ENCODE measurements at places on chromosomes 11 and 22.

GRCh38 chr11:643366-643765 lies 6.3 kb downstream of the DRD4 start:
- DNase-seq, result no peak

DNA sequence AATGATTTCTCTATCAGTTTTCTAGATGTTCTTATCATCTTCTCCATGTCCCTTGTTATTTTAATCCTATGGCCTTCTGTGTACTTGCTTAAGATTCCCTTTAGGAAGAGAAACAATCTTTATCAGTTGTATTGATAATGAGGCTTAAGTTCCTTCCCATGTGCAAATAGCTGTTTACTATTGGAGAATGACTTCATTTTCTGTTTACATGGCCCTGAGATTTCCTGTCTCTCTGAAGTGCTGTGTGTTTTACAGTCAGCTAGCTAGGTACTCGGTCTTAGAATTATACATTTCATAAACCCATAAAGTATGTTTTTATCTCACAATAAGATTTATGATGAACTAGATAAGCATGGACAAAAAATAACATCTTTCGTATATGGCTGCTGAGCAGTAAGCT lies 67.5 kb upstream of the CCDC179 start:
- no peak for DNase-seq

DNA sequence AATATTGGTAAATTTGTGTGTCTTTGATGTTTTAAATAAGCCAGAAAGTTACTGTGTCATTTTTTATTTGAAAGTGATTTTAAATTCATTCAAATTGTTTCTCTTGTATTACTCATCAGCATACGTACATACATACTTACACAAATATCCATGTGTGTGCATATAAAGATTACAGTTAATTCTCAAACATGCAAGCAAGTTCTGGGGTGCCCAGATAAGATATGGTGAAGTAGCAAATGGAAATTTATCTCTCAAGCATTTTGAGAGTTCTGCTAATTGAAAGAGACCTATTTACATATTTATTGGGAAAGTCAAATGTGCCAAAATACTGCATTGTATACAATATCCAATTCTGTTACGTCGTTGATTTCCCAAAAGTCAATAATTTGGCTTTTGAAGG lies 1024.0 kb upstream of the CNTN5 start:
- no peak for DNase-seq

DNA sequence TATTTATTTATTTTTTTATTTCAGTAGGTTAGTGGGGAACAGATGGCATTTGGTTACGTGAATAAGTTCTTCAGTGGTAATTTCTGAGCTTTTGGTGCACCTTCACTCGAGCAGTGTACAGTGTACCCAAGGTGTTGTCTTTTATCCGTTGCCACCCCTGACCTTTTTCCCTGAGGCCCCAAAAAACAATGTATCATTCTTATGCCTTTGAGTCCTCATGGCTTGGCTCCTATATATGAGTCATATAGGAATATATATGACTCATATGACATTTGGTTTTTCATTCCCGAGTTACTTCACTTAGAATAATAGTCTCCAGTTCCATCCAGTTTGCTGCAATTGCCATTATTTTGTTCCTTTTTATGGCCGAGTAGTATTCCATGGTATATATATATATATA lies 763.9 kb downstream of the NTM start:
- DNase-seq, result no peak

Measured in Kasumi-1 (cell line).